Inflammatory macrophage (primary cell): ENCODE measurements at places on chromosomes 2 and 18.

DNA sequence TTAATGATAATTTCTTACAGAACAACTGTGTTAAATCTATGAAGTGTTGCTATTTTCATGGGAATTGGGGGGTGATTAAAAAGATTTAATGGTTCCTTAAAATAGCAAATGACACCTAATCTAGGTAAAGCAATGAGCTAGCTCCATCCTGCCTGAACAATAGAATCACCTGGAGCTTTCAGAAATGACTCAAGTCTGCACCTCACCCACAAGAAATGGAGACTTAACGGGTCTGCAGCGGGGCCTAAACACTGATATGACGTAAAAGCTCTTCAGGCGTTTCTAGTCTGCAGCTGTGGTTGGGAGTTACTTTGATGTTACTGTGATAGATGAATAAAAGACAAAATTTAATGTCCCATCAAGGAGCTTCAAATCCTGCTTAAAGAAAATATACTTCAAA lies 328.2 kb downstream of the RND3 start:
- no peak for DNase-seq

DNA sequence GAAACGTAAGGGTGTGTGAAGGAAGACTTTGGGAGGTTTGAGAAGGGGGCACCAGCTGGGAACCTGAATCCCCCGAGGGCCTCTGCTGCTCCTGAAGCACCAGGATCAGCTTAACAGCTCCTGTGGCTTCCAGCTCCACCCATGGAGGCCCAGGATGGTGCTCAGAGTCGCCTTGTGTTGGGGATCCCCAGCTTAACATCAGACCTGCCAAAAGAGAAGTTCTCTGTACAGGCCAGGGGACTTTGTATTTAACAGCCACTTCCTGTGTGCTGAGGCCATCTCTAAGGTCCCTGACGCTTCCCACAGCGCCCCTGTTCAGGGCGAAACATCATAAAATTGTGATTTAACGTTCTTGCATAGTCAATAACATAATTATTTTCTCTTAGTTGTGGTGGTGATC lies 77.5 kb downstream of the NCK2 start:
- DNase-seq = no peak

DNA sequence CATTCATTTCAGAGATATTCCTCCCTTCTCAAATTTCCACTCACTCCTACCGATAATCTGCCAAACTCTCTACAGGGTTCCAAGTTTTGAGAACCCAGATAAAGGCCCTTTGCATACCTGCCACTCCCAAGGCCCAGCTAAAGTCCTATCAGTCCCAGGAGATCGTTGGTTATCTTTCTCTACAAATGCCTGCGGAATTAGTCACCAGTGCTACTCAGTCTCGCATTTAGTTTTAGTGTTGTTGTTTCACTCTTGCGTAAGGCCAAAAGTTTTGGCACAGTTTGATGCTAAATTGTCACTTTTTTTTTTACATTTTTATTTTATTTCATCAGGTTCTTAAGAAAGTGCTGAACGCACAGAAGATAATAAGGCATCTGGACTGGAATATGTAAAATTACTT lies 29.2 kb upstream of the SETBP1 start:
- no peak for DNase-seq

- no peak for DNase-seq
Measured at GRCh38 chr2:56185101-56185581, 1.4 kb downstream of the CCDC85A start.

- no peak for DNase-seq
Measured at GRCh38 chr18:58753976-58754375, 82.7 kb downstream of the MALT1 start.
